ENCODE measurements at places on chromosomes 12 and 14.

- DNase-seq, result no peak
Observed at GRCh38 chr14:56199982-56200577, 81.9 kb downstream of the PELI2 start.

DNA sequence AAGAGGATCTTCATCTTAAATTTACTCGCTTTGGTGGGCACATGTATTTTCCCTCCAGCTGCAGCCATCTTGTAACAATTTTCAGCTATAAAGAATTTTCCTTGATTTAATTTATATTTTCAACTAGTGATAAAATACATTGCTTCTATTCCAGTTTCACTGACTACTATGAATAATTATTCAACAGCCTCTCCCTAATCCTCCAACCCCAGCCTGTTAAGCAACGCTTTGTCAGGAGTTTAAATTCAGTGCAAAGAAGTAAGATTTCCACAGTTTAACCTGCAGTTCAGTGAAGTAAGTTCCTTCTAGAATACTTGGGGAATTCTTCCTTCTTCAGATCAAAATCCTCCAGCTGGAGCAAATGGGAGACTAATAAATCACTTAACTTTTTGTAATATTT lies 180.2 kb downstream of the MSRB3 start:
- DNase-seq, result no peak

- peak; percentile 19 for DNase-seq
Observed at GRCh38 chr12:109723311-109723881, 9.8 kb downstream of the FAM222A start.

- DNase-seq, result no peak
Observed at GRCh38 chr14:97802430-97803373, 1005.5 kb downstream of the VRK1 start.

DNA sequence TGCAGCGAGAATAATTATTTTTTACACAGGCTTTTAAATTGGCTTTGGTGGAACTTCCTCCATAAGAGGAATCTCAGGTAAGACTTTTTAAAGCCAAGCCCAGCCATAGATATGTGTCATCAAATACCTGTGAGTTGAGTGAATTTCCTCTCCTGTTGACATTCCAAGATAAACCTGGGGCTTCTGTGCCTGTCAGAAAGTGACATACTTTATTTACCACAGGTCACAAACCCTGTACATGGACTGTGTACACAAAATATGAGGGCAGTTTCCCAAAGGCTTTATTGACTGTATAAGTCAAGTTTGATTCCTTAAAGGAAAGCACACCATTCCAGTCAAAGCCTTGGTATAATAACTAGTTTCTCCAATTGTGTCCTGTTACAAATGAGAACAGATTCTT lies 25.9 kb upstream of the SRSF5 start:
- DNase-seq, result no peak

- DNase-seq, result peak; percentile 88
Observed at GRCh38 chr14:36647824-36648753, 13.6 kb upstream of the PAX9 start.

DNA sequence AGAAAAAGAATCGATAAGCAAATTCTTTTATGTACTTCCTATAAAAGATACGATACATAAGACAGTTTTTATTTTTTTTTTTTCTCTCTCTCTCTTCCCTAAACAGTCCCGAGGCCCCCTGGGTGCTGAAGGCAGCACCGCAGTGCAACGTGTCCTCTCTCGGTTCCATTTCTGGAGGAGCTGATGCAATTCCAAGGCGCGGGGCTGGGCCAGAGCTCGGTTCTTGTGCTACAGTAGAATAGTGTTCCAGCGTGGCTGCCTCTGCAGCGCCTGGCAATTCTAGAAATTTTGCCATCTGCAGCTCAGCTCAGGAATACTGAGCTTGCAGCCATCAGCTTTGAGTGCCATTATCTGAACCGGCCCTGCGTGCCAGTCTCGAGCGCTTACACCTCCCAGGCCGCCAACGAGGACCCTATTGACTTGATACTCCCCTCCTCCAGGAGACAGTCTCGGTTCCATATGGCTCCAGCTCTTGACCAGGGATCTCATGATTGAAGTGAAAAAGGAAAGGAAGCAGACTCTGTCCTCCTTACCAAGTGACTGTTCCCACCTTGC lies 630 bp downstream of the ALDH1L2 start:
- DNase-seq, result peak; percentile 66

- no peak for DNase-seq
Observed at GRCh38 chr12:4353785-4354208, 25.7 kb downstream of the FGF23 start.

- no peak for DNase-seq
Observed at GRCh38 chr14:58639198-58639565, 1.4 kb downstream of the DACT1 start.
